Stimulated activated CD8-positive, alpha-beta memory T cell treated with anti-CD3 and anti-CD28 coated beads, Interleukin-4, amount 100 ng/mL, for 48 hours (primary cell): ENCODE measurements at places on chromosomes 2 and 18.

DNA sequence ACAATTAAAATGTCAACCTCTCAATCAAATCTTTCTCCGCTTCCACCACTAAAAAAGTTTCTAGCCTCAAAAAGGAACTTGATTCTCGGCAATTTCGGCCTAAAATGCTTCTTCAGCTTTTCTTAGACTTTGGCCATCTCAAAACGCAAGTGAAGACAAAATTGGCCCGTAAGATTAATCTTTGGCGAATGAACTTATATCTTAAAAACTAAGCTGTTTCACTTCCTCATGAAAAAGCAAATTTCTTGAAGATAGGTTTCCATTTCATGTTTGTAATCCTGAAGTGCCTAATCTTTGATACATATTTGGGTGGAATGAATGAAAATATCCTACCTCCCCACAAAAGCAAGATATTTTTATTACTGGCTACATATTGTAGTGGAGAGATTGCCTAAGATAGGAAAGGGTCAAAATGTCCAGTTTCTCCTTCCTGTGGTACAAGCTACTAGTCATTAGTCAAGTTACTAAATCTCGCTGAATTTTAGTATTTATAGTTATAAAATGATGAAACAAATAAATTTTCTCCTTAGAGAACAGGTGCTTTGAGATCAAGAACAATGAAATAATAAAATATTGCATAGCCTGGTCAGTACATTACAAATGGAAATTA, 85.4 kb upstream of the ZEB2 start:
- DNase-seq: no peak

GRCh38 chr2:8149985-8150539, 531.8 kb upstream of the ID2 start:
- DNase-seq: no peak

DNA sequence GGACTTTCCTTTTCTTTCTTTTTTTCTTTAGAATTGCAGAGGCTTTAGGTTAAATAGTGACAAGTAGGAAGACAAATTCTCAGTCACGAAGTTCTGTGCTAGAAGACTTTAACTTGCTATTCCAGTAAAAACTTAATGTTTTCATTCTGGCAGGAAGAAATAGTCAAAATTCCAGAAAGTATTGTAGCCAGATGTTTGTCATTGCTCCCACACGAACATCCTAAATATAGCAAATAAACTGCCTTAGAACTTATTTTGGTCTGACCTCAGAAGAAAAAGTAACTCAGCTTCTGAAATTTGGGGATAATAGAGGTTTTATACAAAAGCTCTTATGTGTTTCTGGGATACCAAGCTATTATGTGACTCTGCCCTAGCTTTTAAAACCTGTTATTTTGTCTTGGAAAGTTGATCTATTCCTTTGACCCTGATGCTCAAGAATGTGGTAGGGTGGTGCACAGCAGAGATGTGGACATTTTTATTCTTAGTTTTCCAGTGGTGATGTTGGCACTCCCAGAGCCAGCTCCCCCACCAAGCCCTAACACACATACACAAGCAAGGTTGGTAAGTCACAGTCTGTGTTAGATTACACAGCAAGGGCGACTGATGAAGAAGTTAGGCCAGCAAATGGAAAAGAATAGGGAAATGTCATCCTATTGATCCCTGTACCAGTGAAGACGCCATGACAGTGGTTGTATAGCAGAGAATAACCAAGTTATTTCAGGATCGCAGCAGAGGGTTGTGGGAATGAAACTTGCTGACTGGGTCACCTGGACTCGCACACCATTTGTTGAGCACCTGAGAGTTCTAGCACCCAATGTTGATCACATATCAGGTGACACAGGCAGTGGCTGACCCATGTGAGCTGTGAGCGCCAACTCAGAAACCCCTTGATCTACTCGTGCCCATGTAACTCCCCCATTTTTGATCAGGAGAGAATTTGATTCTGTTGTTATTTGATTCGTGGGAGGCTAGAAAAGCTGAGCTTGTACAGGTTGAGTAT, 23.7 kb downstream of the FARP2 start:
- no peak for DNase-seq

DNA sequence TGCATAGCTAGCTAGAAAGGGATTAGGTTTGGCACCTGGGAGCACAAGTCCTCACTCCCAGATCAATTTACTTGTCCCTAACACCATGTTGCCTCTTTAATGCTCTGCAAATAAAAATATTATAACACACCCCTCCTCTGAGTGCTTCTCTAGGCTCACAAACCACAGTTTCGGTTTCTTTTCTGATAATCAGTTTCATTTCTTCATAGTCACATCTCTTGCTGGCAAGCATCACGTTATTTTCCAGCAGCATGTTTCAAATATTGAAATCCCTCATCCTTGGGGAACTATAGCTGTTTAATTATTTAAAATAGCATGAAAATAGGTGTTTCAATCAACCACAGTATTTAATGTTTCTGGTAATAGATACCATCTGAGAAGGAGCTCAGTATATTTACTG, 13.9 kb upstream of the SMCHD1 start:
- no peak for DNase-seq

- no peak for DNase-seq
Observed at GRCh38 chr2:71639735-71640134, 186.4 kb downstream of the DYSF start.

DNA sequence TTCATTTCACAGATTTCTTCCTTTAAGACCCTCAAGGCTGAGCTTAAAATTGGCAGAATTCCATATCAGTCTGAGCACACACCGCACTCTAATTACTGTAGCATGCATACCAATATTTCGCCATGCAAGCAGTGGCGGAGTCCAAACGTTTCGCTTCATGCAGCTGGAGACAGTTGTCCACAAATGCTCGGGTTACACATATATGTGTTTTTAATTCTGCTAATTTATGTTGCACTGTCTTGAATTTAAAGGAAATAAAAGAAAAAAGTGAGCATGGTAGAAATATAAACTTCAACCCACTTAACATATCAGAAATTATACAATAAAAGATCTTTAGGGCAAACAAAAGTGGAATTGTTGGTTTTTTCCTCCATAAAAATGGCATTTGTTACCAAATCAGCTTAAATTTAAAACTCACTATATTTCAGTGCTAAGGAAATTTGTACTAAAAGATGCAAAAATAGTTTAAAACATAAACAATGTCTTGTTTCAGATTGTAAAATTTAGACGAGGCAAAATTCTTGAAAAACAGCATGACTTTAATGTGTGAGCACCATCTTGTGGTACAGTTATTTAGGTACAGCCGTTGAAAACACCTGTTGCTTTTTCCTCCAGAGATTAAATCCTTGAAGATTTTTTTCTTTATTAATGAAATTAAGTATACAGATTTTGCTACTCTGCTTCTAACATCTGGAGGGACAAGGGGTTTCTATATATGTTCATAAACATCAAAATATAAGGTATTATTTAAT, 24.1 kb upstream of the KANSL1L start:
- DNase-seq: no peak

DNA sequence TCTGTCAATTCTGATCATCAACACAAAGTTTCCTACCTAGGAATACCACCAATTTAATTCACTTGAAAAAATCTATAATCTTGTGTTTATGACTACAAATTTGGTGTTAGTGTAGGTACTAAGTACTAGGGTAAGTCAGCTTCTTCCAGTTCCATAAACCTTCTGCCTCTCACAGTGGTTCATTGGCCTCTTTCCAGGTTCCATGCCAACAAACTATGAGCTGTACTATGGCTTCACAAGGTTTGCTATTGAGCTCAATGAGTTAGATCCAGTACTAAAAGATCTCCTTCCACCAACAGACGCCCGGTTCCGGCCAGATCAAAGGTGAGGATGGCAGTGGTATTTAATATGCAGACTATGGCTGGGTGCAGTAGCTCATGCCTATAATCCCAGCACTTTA, 58.8 kb downstream of the PRKRA start:
- DNase-seq: no peak

DNA sequence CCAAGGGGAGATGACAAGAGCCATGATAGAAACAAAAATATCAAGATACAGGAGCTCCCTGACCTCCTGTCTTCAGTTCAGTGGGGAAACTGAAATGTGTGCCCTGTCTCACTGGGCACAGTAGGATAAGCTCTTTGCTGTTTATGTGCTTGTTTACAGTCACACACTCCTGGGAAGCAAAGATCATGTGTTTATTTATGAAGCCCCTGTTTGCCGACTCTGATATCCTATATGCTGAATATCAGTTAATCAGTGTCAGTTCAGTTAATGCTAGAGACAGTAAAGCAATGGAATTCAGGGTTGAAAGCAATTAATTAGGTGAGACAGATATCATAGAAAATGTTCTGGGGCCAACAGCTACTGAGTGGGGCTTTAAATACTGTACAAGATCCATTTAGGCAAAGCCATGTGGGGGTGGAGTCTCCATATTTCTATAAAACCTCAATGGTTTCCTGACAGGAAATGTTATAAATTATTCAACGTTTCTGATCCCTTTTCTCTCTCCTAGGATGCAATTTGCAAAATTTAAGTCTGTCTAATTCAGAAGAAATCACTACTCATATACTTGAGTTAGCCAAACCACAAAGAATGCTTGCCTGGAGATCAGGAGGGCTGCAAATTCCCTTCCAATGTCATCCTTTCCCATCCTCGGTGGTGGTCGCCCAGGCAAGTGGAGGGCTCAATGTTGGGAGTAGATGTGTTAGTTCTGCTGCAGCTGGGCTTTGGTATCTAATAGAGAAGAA, 551.3 kb downstream of the CMPK2 start:
- no peak for DNase-seq

DNA sequence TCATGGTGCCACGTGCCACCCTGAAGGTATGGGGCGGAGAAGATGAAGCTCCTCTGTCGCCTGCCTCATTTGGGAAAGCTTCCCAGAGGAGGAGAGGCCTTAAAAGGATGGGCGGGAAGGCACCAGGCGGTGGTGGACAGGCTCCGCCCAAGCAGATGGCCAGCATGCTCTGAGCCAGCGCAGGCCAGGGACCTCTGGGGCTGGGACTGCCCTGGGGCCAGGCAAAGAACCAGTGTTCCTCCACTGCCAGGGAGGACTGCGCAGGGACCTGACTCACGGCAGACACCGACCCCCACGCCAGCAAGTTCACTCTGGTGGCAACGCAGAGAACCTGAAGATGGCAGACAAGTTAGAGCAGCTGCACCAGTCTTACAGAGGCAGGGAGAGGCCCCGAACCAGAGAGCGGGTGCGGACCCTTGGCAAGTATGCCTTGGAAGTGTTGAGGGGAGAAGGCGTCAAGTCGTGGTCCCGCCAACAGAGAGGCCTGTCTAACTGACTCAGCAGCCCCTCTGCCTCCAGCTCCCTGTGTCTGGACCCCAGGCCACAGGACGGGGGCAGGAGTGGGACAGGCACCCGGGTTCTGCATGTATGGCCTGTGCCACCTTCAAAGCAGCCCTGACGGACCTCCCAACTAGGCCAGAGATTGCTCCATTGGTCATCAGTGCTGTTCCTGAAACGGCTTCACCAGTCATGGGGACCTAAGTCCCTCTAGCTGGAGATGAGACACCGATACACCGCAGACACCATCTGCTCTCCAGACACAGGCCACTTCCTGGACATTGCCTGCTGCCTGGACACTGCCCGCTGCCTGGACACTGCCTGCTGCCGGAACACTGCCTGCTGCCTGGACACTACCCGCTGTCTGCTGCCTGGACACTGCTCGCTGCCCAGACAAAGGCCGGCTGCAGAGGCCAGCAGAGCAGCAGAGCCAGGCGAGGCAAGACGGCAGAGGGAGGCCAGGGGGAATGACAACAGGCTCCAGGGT, 124.7 kb downstream of the HDAC4 start:
- no peak for DNase-seq

DNA sequence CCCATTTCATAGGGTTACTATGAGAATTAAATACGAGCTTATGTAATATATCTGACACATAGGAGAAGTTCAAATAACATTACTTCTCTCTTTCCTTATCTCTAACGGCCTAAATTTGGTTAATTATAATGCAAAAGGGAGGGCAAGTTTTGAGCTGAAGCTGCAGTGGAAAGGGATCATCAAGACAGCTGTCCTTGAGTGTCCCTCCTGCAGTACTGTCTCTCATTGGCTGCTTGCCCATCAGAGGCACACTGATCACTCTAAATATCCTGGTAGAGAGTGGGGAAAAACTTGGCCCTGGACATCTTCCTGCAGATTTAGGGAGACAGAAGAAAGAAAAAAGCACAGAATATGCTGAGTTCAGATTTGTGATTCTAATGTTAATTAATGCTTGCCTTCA, 186.0 kb downstream of the CAMKMT start:
- no peak for DNase-seq

- no peak for DNase-seq
Observed at GRCh38 chr2:56688661-56689060, 504.9 kb downstream of the CCDC85A start.

DNA sequence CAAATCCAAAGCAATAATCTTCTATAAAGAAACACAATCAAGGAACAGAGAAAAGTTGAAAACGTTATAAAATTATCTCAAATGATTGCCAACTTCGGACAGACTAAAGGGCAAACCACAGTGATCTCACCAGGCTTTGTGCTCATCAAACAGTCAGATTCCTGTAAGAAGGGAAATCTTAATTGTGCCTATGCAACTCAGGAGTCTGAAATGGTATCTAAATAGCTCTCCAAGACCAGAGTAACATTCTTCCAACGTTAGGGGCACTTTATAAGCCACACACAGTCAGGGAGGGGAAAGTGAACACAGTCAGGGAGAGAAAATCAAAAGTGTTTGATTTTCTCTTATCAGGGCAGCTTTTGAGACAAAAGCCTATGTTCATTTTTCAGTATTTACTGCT, 29.4 kb downstream of the PLEKHM3 start:
- DNase-seq: no peak

GRCh38 chr18:58572181-58572580, 56.7 kb downstream of the ALPK2 start:
- DNase-seq: no peak

GRCh38 chr2:208489687-208490086, 83.1 kb downstream of the PTH2R start:
- no peak for DNase-seq

DNA sequence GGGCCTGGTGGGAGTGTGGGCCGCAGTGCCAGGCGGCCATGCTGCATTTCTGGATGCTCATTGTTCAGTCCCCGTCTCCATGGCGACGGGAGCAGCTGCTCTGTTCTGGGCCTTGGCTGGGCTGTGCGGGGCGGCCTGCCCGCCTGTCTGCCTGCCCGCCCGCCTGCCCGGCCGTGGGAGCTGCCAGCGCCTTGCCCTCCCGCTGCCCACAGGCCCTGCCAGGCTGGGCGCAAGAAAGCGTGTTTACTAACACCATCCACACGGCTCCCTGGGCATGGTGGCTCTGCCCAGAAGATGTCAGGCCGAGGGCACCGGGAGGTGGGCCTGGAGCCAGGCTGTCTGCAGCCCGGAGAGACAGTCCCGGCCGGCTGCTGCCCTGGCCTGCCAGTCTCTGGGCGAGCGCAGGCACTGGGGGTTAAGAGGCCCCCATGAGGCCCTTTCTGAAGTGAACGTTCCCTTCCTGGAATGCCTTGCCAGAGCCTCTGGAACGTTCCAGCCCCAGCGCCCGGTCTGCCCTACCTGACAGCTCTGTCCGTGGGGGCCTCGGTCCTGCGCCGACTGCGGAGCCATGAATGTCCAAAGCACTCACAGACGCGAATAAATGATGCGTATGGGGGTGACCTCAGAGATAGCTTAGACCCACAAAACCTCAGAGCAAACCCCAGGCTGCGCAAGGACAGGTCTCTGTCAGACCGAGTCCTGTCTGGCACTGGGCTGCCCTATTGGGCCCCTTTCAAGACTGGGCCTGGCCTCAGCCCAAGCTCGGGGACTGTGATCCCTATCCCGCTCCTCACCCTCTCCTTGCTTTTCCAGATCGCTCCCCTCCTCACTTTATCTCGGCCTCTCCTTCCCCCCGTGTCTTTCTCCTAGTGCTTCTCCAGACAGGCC, 44.3 kb downstream of the MYCN start:
- no peak for DNase-seq

- DNase-seq: no peak
Observed at GRCh38 chr2:36348721-36349120, 6.9 kb upstream of the CRIM1 start.
